Anterior cingulate cortex (tissue), 58 donors: ENCODE measurements at places on chromosomes 16 and 17.

- no peak for DNase-seq
These were observed 168.8 kb upstream of the CHMP6 start for GRCh38 chr17:80822700-80823410.

DNA sequence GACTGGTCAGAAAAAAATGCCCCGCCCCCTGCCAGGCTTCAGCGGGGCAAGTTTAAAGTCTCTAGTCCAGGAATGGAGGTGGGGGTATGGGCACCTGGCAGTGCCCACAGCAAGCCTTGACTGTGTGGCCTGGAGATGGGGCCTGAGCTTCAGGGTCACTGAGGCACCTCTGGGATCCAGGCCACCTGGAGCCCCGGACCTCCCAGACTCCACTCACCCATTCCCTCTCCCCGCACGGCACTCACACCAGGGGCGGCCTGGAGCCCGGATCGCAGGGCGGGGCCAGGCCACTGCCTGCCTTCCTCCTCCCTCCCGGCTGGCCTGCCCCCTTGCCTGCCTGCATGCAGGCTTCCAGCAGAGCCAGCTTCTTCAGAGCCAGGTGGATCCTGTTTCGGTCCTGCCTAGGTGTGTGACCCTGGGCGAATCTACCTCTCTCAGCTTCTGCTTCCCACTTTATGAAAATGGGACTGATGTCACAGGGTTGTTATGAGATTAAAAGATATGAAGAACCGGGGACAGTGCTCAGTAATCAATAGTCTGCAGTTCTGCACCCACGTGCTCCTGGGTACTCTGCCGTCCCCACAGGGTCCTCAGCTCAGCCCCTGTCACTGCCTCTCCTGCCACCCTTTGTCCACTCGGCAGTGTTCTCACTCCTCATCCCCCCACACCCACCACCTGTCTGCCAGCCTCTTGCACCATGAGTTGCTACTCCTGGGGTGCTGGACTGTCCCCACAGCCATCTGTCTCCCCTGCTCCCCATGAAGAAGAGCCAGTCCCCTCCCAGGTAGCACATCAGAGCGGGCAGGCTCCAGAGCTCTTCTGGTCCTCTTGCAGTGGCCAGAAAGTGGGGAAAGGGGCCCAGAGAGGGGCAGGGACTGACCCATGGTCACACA lies 1.2 kb upstream of the TCAP start:
- DNase-seq = no peak

GRCh38 chr16:56615353-56615752 lies 7.0 kb downstream of the MT2A start:
- no peak for DNase-seq

DNA sequence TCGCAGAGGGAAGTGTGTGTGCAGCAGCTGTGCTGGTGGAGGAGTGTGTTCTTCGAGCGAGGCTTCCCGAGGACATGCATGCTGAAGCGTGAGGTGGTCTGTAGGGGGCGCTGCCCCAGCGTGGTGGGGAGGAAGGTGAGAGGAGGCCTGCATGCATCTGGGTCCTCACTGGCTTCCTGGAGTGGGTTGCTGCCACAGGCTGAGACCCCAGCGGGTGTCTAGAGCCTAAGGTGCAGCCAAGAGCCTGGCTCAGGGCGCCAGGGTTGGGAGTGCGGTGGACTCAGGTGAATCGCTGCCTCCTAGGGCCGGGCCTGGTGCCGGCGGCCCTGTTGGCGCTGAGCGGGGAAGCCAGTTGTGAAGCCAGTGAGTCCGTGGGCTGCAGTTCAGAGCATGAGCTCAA lies 7.5 kb upstream of the HSD3B7 start:
- DNase-seq = no peak

- DNase-seq = no peak
These were observed 116.6 kb upstream of the SALL1 start for GRCh38 chr16:51267681-51268080.

GRCh38 chr16:75565640-75566039 lies 539 bp upstream of the GABARAPL2 start:
- DNase-seq = no peak
